Sigmoid colon (tissue), 7 donors: ENCODE measurements at places on chromosomes 5 and 9. TPM values are rescaled to one million over a fixed set of nuclear protein-coding genes. Genes with fewer than 3 reads are reported as not detected.

ANKDD1B gene
- not detected for total RNA-seq

GFPT2 gene
- 16.1 TPM for total RNA-seq

PHF24 gene
- total RNA-seq = 1.1 TPM

IFNK gene
- not detected for total RNA-seq

BAAT gene
- not detected for total RNA-seq

ZNF608 gene
- 30.7 TPM for total RNA-seq

NRARP gene
- 2.8 TPM for total RNA-seq

GMCL2 gene
- not detected for total RNA-seq

SEMA4D gene
- 4.6 TPM for total RNA-seq

RNF208 gene
- 1.1 TPM for total RNA-seq

GARIN3 gene
- total RNA-seq = not detected

PCDHB15 gene
- 5.3 TPM for total RNA-seq
